Naive B cell (primary cell): ENCODE measurements at places on chromosomes 6 and 20.

DNA sequence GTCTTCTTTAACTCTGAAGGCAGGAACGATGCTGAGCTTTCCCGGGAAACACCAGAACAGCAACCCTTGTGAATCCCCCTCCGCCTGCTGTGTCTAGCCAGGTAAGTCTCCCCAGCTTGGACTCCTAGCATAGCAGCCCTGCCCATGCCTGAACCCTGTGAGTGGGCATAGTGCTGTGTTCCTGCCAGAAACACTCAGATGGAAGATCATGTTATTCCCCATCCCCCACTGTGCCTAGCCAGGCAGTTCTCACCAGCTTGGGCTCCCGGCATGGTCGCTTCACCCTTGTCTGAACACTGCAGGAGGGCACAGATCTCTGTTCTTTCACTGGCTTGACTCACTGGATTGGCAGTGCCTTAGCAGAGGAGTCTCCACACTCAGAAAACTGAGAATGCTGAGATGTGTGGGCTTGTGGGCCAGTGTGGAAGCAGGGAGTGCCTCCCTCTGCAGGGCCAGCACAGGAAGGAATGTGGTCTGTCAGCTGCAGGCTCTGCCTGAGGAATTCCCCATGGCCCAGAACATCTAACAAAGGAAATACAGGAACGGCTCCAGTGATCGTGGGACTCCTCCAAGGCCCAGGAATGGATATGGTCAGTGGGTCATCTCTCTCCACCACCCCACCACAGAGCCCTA lies 440.1 kb upstream of the ADGRB3 start:
- no peak for DNase-seq

DNA sequence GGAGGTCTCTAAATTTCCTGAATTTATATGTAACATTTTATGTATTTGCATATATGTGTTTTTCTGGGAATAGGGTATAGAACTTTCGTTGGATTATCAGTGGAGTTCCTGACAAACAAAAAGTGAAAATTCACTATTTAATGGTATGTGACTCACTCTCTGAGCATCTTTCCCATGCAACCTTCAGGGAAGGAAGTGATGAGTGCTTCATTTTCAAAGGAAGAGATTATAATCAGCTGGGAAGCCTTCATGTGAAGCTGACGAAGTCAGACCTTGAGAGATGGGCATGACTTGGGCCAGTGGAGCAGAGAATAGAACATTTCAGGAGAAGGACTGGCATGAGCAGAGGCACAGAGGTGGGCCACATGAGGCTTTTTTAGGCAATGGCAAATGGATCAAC lies 72.7 kb downstream of the FAXC start:
- DNase-seq, result no peak

- DNase-seq, result no peak
Measured at GRCh38 chr6:141607956-141608355, 524.8 kb upstream of the GJE1 start.

DNA sequence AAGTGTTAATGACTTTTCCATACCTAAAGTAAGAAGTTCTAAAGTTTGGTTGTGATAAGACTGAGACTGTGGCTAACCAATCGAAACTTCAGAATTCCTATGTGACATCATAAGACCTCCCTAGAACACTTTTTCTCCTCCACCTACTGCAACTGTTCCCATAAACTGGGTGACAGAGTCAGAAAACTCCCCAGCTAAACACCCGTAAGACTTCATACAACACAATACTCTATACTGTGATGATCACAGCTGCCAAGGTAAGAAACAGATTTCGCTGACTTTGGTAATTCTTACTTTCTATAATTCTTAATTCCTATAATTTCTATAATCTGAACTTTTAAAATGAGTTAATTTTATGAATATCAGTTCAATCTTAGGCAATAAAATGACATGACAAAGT lies at the start of gene PLN:
Gene PLN (plus strand): TSS at position 161 of the 400 bp plus-strand sequence. CDS start 10,626 bp downstream, outside the sequence.
- no peak for DNase-seq

DNA sequence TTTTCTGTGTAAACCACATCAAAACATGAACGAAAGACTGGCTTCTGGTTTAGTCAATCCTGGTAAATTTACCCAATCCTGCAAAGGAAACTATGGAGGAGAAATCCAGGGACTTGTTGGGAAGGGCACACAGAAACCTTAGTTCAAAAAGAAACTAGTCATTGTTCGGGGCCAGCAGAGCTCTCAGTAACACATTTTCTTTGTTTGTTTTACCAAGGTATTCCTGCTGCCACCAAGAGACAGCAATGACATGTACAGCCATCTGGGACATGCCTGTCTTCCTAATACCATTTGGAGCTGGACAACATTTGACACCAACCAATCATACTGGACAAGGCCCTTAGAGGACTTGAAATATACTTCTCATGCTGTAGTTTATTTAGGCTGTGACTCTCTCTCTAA lies 8.3 kb downstream of the OARD1 start:
- DNase-seq, result no peak

GRCh38 chr20:57038608-57039440 lies 227.6 kb downstream of the BMP7 start:
- no peak for DNase-seq
